ENCODE measurements at places on chromosomes 16 and 17.
A peak's percentile ranks its signal among the peaks of the same experiment; 100 is the strongest.

GRCh38 chr17:77227461-77228240 is 86.9 kb downstream of the SEC14L1 start:
- DNase-seq = no peak

- DNase-seq = peak; percentile 56
Measured at GRCh38 chr17:50931144-50931908, 65.2 kb upstream of the TOB1 start.

GRCh38 chr17:2724784-2725164 is 13.2 kb upstream of the CLUH start:
- peak; percentile 48 for DNase-seq

GRCh38 chr17:79615446-79615845 is 4.6 kb upstream of the RBFOX3 start:
- no peak for DNase-seq

GRCh38 chr16:67104845-67105244 is 4.9 kb upstream of the PHAF1 start:
- no peak for DNase-seq

DNA sequence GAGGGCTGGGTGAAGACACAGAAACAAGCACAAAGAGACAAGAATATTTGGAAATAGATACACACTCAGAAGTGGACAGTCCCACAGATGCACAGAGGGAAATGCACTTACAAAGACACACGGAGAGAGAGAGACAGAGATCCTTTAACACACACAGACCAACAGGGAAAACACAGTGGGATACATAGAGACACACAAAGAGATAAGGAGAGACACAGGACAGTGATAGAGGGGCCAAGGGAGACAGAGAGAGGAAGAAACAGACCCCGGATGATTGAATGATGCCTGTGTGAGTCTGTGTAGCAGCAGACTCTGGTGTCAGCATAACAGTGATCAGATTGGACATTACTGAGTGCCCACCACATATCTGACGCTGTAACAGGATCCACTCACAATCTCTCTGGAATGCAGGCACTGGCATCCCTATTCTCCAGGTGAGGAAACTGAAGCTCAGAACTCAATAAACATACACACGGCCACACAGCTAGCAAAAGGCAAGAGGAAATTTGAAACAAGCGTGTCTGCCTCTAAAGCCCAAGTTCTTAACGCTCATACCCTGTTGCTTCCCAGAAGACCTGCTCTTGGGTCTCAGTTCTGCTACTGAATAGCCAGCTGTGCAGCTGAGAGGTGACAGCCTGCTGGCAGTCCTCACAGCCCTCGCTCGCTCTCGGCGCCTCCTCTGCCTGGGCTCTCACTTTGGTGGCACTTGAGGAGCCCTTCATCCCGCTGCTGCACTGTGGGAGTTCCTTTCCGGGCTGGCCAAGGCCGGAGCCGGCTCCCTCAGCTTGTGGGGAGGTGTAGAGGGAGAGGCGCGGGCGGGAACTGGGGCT is 186.3 kb upstream of the NLRP1 start:
- DNase-seq = no peak

DNA sequence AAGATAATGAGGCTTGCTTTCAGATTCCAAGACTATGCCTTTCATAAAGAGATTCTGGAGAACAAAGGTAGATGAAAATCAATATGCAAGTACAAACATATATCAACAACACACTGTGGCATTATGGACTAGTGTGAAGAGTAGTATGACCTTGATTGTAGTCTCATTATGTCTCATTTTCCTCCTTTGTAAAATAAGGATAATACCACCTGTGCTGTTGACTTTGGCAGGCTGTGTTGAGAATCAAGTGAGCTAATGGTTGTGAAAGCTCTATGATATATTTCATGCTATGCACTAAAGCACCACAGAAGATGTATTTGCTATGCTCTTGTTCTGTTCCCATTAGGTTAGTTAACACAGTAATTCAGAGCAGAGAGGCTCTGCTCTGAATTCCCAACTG is 78.5 kb upstream of the NACA2 start:
- no peak for DNase-seq

GRCh38 chr16:2091547-2092255 is 43.9 kb downstream of the TSC2 start:
- no peak for DNase-seq

DNA sequence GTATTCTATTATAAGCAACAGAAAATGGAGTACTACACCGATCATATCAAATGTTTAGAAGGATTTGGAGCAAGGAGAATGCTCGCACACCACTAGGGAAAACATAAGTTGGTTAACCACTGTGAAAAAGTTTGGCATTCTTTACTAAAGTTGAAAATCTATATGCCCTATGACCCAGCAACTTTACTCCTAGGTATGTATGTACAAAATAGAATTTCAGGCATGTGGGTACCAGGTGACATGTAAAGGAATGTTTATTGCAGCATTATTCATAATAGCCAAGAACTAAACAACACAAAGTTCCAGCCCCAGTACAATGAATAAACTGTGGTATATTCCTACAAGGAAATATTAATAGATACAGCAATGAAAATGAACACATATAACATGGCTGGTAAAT is 5.8 kb upstream of the HBZ start:
- DNase-seq = no peak

- peak; percentile 83 for DNase-seq
Measured at GRCh38 chr17:2814481-2815341, 18.5 kb downstream of the RAP1GAP2 start.

DNA sequence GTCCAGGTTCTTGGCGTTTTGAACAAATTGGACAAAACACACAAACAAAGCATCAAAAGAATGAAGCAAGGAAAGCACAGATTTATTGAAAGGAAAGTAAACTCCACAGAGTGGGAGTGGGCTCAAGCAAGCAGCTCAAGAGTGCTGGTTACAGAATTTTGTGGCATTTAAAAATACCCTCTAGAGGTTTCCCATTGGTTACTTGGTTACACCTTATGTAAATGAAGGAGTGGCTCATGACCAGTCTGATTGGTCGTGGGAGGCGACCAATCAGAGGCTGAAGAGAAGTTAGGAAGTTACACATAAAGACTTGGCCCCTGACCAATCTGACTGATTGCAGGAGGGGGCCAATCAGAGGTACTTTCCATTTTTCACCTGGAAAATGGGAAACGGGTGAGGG is 1373.8 kb upstream of the GOT2 start:
- DNase-seq = no peak

DNA sequence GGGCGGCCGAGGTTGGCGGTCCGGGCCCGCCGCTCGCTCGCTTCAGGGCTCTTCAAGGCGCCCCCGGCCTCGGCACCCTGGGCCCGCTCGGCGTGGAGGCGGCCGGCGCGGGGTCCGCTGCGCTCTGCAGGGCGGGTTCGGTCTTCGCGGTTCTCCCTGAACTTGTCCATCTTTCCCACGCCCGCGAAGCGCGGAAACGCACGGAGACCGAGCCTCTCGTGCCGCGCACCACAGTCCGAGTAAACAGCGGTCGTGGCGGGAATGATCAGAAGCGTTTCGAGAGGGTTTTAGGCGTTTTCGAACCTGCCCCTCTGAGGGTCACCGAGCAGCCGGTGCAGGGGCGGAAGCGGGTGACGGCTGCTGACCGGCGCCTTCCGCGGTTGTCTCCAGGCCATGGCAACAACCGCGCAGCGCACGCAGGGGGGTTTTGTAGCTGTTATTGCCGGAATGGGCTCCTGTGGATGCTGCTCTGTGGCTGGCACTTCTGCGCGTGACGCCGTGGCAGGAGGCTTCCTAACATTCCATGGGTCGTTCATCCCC is 414 bp downstream of the NARF start:
- DNase-seq = peak; percentile 46

DNA sequence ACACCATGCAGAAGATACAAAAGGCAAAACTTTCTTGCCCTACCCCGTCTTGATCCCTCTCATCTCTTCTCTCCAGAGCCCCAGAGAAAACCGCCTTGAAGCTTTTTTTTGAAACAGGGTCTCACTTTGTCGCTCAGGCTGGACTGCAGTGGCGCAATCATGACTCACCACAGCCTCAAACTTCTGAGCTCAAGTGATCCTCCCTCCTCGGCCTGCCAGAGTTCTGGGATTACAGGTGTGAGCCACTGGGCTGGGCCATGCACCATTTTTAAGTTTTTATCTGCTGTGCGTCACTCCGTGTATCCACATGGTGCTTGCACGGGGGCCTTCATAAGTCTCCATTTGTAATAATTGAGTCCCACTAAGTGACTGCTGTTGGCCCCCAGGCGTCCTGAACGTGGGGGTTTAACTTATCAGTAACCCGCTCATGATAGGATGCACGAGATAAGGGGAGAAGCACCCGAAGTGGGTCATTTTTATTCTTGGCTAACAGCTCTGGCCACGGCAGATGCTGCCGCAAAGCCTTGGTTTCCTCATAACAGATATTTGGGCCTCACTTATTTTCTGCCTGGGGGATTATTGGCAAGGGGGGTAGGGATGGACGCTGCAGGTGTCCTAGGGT is 8.6 kb downstream of the DNAH17 start:
- DNase-seq = no peak

DNA sequence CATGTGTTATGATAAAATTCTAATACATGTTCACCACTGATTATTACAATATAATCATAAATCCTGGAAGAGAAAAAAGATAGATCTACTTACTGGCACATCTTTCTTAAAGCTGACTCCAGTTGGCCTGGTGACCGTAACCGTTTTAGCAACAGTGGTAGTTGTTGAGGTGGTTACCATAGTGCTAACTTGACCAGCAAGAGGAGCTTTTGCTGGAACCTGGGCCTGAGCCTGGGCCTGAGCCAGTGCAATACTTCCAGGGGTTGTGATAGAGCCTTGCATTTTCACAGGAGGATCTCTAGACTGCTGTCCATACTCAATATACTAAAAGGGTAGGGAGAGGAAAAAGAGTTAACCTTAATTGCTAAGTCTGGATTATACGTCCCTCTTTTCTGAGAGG is 36.2 kb downstream of the SETD6 start:
- DNase-seq = no peak

GRCh38 chr17:49913226-49914095 is 55.5 kb upstream of the DLX4 start:
- DNase-seq = no peak

DNA sequence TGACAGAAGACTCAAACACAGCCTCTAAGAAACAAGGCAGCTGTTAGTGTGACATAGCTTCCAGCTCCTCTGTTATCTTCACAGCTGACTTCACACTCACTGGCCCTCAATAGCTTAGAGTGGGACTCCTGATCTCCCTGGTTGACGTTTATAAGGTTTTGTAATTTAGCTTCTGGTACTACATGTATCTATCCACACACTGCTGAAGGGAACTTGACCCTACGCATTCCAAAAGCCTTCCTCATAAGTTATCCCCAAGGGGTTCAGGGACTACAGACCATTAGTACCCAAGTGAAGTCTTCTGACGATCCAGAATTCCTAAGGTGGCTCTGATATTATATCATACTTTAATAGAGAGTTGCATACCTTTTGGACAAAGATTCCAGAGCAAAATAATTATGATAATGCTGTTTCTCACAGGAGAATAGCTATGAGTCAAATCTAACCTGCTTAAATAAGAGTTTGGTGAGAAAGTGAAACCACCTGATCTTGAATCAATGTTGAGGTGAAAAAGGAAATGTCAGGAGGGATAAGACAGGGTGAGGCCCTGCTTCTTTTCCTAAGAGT is 14.5 kb downstream of the ACACA start:
- no peak for DNase-seq

GRCh38 chr16:8645141-8645521 is 23.6 kb downstream of the METTL22 start:
- DNase-seq = no peak

DNA sequence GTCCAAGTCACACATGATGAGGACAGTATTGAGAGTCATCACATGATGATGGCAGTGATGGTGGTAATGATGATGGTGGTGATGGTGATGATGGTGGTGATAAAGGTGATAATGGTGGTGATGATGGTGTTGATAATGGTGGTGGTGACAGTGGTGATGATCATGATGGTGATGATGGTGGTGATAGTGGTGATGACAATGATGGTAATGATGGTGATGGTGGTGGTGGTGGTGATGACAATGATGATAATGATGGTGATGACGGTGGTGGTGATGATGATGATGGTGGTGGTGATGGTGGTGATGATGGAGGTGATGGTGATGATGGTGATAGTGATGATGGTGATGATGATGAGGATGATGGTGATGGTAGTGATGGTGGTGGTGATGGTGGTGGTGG is 190.2 kb upstream of the ZNF469 start:
- DNase-seq = no peak

- DNase-seq = no peak
Measured at GRCh38 chr17:43757171-43757660, 1.4 kb downstream of the SOST start.

GRCh38 chr16:54846766-54847165 is 83.9 kb upstream of the IRX5 start:
- DNase-seq = no peak

GRCh38 chr17:78817123-78817522 is 23.5 kb downstream of the USP36 start:
- peak; percentile 35 for DNase-seq

DNA sequence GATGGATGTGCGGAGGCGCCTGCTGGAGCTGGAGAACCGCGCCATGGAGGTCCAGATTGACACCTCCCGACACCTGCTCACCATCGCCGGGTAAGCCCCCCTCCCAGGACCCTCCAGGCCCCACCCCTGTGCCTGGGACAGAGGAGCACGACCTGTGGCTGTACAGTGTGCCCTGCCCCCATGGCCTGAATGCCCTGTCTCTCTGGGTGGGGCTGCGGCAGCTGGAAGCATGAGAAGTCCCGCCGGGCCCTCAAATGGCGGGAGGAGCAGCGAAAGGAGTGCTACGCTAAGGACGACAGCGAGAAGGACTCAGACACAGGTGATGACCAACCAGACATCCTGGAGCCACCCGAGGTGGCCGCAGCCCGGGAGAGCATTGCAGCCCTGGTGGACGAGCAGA is 11.2 kb downstream of the BTBD17 start:
- DNase-seq = no peak

- no peak for DNase-seq
Measured at GRCh38 chr16:67091906-67092566, 17.7 kb upstream of the PHAF1 start.

DNA sequence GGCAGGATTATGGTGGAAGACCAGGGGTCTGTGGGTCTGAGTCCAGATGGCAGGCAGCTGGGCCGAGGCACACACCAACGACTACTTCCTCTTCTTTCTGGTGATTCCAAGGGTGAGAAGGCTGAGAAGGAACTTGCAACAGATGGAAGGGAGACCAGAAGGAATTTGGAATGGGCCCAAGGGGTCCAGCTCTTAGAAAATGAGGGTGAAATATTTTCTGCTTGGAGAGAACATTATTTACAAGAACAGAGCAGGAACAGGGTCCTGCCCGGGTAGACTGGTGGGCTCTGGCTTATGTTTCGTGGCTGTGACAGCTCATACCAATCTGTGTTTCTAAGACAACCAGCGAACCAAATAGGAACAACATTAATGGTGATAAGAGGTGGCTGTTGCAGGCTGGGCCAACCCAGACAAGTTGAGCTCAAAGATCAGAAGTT is 36.6 kb downstream of the CCDC42 start:
- no peak for DNase-seq

- peak; percentile 1 for DNase-seq
Measured at GRCh38 chr17:77349976-77350830, 209.4 kb downstream of the SEC14L1 start.

- no peak for DNase-seq
Measured at GRCh38 chr17:79623786-79624717, 13.2 kb upstream of the RBFOX3 start.

GRCh38 chr17:76039121-76039520 is 12.0 kb upstream of the EVPL start:
- DNase-seq = no peak

- DNase-seq = no peak
Measured at GRCh38 chr16:20826039-20826566, 19.8 kb downstream of the REXO5 start.

All from stimulated activated naive CD8-positive, alpha-beta T cell treated with anti-CD3 and anti-CD28 coated beads, Interleukin-15, Interleukin-2, amounts not matched to agents 100 U/mL and 50 U/mL, for 24 hours (primary cell).